ENCODE measurements at places on chromosomes 7 and 10. TPM values are rescaled to one million over a fixed set of nuclear protein-coding genes. Genes with fewer than 3 reads are reported as not detected.

Gene NAT16
- not detected for total RNA-seq

- no peak overlapping the region for H3K27ac ChIP-seq
- DNase-seq: no peak
- H3K4me1 ChIP-seq: peaks cover 55% of the 10 kb centered on the region
- no peaks in the 10 kb centered on the region for H3K36me3 ChIP-seq
Observed at GRCh38 chr10:86967481-86967941, 771 bp upstream of the ADIRF start.

GRCh38 chr7:156566812-156567549 lies 73.6 kb upstream of the RNF32 start:
- no peaks in the 10 kb centered on the region for H3K27me3 ChIP-seq
- no peak overlapping the region for H3K4me3 ChIP-seq
- H3K27ac ChIP-seq: no peak overlapping the region
- no peak for DNase-seq
- H3K36me3 ChIP-seq: no peaks in the 10 kb centered on the region
- H3K4me1 ChIP-seq: no peaks in the 10 kb centered on the region

DNA sequence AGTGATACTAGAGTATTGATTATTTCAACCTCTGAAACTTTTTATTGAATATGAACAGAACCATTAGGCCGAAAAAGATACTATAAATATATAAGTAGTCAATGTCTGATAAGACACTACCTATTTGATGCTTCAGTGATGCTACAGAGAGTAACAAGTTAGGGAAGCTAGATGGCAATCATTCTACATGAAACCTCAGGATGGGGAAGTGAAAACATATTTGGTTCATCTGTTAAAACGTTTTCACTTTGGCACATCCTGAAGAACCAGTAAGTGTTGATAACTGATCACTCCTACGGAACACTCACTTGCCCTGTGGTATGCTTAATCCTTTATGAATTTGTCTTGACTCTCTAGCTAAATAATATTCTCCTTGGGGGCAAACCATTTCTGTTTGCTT lies 1064.9 kb downstream of the NXPH1 start:
- no peak overlapping the region for H3K27ac ChIP-seq
- H3K4me1 ChIP-seq: no peaks in the 10 kb centered on the region
- no peaks in the 10 kb centered on the region for H3K36me3 ChIP-seq
- DNase-seq: no peak
- H3K27me3 ChIP-seq: no peaks in the 10 kb centered on the region
- H3K4me3 ChIP-seq: no peak overlapping the region

- no peak overlapping the region for H3K27ac ChIP-seq
- DNase-seq: no peak
- H3K4me3 ChIP-seq: no peak overlapping the region
- no peaks in the 10 kb centered on the region for H3K36me3 ChIP-seq
- no peaks in the 10 kb centered on the region for H3K4me1 ChIP-seq
Observed at GRCh38 chr10:33880291-33880690, 545.8 kb upstream of the NRP1 start.

DNA sequence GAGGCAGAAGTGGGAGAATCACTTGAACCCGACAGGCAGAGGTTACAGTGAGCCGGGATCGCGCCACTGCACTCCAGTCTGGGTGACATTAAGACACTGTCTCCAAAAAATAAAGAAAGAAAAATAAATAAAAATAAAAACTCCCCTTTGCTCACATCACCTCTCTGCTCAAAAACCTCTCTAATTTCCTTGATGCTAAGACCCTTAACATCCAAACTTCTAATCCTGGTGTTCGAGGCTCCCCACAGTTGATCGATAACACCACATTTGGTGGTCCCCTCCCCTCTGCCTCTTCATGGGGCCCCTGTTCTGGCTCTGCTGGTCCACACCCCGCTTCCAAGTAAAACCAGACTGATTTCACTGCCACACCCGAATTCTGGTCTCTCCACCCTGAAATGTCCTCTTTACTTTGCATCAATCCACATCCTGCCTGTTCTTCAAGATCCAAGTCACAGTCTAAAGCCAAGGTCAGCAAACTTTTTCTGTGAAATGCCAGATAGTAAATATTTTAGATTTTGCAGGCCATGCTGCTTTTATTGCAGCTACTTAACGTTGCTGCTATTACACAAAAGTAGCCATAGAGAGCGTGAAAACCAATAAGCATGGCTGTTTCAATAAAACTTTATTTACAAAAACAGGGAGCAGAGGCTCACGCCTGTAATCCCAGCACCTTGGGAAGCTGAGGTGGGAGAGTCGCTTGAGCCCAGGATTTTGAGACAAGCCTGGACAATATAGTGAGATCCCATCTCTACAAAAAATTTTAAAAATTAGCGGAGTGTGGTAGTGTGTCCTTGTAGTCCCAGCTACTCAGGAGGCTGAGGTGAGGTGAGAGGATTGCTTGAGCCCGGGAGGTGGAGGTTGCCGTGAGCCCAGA lies 11.8 kb downstream of the MOSPD3 start:
- H3K27me3 ChIP-seq: no peaks in the 10 kb centered on the region
- no peaks in the 10 kb centered on the region for H3K36me3 ChIP-seq
- no peak overlapping the region for H3K27ac ChIP-seq
- H3K4me3 ChIP-seq: no peak overlapping the region

DNA sequence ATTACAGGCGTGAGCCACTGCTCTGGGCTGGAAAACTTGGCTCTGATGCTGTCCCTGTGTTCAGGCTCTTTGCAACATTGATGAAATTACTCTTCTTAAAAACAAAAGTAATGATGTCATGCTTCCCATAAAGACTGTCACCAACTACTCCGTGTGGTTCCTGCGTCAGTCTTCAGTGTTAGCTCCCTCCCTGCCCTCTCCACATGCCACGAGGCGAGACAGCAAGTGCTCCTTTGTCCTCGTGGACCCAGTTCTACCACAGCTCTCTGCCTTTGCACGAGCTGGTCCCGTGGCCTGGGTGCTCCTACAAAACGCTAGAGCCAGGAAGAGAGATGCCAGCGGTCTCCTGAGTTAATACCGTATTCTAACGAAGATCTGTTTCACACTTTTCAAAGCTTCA lies 194.5 kb downstream of the SDK1 start:
- H3K27ac ChIP-seq: no peak overlapping the region
- peaks cover 13% of the 10 kb centered on the region for H3K4me1 ChIP-seq
- H3K27me3 ChIP-seq: no peaks in the 10 kb centered on the region

DNA sequence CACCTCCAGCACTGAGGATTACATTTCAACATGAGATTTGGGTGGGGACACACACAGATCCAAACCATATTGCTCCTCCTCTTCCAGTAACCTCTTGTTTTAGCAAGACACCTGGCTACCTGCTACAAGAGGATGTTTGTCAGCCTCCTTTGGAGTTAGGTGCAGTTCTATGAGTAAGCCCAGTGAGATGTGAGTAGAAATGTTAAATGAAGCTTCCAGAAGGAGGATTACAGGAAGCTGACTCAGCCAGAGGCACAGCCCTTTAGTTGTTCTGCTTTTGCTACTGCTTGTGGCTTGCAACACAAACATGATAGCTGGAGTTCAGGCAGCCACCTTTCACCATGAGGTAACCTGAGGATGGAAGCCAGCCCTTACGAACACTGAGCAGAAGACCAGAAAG lies 382.7 kb upstream of the RNF32 start:
- no peaks in the 10 kb centered on the region for H3K36me3 ChIP-seq
- H3K4me1 ChIP-seq: no peaks in the 10 kb centered on the region
- no peak overlapping the region for H3K27ac ChIP-seq
- DNase-seq: no peak

- H3K36me3 ChIP-seq: no peaks in the 10 kb centered on the region
- no peaks in the 10 kb centered on the region for H3K4me1 ChIP-seq
- DNase-seq: no peak
- no peaks in the 10 kb centered on the region for H3K27me3 ChIP-seq
- H3K27ac ChIP-seq: no peak overlapping the region
Observed at GRCh38 chr7:120043250-120043649, 229.7 kb upstream of the KCND2 start.

All from endothelial cell of umbilical vein (primary cell).